ENCODE measurements at places on chromosomes 6 and 20.

DNA sequence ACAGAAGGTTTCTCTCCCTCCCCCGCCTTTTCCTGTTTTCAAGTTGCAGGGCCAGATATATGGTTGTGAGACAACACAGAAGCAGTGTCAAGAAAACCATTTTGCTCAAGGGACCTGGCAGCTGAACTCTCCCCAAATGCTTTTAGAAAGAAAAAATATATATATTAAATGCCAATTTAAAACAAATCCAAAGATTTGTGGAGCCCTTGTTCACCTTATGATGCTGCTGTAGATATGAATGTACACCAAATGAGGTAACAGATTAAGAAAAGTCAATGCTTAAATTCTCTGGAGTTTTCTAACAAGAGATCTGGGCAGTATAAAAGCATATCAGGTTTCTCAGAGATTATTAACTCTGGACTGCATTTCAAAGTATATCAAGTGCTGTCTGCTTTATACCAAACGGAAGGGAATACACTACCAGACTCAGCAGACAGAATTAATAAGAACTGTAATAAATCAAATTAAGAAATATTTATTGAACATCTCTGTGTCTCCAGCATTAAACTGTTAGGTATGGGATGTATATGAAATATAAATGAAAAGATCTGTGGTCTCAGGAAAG lies 357.5 kb downstream of the HDGFL1 start:
- no peak for DNase-seq

DNA sequence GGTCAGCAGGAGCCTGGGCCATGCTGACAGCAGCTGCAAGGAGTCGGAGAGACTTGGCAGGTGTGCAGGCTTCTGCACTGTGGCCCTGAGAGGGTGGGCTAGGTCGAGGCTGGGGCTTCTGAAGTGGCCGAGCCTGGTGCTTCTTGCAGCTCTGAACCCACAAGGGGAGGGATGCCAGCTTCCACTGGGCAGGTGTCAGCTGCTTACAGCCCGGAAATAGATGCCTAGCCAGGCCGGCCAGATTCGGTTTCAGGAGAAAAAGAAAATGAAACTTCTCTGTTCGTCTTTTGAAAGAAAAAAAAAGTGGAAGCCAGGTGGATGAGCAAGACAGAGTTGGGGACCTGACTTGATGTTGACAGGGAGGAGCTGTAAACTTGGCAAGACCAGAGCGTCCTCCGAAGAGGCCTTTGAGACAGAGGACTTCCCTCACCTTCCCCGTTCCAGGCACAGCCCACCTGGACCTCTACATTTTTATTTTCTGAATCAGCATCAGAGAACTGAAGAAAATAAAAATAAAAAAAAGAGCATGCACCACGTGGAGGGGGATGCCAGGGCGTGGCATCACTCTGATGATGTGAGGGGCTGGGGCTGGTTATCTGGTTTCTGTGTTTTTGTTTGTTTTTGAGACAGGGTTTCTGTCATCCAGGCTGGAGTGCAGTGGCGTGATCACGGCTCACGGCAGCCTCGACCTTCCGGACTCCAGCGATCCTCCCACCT lies at the start of gene ZBP1:
Gene ZBP1 (minus strand): TSS at position 153 of the 717 bp plus-strand sequence. CDS start 131 bp downstream, at position 22.
- DNase-seq = no peak

DNA sequence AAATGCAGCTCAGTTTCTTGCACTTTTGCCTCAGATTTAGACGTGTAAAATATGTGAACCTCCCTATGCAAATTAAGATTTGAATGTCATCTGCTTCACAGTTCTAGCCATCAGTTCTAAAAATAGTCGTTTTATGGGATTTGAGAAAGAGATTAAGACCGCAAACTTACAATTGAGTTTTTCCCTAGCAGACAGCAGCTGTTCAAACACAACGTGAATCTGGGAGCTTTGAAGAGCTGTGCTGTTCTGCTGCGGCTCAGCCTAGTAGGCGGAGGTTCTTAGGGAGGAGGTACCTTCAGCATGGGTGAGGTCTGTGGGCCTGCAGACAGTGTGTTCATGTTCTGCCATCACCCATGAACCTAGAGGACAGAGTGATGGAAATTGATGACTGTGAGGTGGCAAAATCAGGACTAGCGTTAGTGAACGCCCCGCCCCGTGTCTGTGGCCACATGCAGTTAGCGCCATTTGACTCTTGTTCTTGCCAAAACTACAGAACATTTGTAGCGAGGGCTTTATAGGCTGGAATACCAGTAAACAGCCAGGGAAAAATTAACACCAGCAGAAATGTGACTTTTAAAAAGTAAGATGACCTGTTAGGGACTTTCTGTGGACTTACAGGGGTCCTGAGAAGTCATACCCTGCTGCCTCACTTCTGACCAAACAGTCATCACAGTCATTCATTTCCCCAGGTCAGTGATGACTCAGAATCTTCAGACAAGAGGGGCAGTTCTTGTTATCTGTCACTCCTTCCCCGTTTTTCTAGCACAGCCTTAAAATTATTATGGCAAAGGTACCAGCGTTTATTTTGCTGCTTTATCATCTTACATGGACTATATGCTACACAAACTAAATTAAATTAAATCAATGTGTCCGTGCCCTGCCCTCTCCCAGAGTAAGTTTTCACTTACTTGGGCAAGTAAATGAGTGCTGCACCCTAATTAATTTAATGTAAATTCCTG lies 84.3 kb upstream of the TMEM181 start:
- no peak for DNase-seq

DNA sequence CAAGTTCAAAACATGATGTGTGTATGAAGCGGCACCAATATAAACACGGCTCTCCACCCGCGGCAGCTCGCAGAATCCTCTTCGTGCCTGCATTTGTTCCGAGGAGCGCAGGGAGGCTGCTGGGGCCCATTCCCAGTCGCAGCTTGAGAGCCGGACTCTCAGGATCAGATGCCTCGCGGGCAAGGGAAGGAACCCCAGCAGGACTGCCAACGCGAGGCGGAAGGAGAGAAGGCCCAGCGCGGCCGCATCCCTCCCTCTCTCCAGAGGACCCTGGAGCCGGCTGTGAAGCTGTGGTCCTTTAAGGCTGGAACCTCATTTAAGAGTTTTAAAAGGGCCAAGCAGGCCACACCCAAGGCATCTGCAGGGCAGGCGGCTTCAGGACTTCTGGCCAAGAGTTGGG lies 44.2 kb upstream of the ZBP1 start:
- DNase-seq = no peak

DNA sequence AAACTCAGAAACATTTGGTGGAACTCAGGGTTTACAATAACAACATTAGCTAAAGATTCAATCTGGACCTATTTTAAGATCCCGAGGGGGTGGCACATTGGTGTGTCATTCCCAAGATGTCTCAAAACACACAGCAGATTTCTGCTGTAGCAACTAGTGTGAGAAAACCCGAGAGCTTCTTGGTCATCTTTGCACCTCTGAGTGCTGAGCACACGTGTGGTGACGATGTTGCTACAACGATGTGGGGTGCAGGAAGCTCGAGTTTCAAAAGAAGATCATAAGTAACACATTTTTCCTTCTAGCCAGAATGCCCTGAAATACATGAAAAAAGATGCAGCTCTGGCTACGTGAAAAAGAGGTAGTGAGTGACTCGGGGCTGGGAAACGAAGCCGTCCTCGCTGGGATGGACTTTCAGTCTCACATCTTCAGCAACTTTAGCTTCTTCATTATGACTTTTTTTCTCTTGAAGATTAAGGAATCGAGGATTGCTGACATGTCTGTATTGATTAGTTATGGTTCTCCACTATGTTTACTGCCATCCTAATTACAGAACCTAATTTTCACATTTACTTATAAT lies 1.5 kb downstream of the RAMACL start:
- DNase-seq = no peak

DNA sequence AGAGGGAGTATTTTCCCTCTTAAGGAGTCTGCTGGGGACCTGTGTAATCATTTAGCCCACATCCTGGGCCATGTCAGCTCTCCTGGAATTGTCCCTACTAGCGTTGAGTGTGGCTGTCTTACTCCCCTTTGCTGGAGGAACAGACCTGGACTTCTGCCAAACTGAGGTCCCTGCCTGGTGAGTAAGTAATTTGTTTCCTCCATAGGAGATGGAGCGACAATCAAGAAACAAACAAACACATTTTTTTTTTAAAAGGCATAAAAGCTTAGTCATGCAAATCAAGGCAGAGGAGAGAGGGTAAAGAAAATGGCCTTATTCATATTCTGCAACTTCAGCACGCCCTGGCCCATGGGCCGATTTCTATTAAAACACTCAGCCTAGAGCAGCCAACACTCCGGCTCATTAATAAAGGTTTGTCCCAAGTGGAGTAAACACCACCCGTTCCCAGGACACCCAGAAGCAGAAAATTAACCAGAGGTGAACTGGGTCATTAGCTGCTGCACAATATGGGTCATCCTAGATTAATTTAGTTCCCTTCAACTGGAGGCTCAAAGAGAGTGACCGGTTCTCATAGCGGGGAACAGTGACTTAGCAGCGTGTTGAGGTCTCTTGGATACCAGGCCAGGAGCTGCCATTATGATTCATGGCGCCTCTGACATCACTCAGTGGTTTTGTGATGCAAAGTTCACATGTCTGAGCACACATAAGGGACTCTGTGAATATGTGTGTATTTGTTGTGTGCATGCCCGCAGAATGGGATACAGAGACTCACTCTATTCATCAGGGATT lies 165.0 kb upstream of the SULF2 start:
- DNase-seq = no peak

GRCh38 chr6:168279403-168279935 lies 40.1 kb downstream of the DACT2 start:
- no peak for DNase-seq

DNA sequence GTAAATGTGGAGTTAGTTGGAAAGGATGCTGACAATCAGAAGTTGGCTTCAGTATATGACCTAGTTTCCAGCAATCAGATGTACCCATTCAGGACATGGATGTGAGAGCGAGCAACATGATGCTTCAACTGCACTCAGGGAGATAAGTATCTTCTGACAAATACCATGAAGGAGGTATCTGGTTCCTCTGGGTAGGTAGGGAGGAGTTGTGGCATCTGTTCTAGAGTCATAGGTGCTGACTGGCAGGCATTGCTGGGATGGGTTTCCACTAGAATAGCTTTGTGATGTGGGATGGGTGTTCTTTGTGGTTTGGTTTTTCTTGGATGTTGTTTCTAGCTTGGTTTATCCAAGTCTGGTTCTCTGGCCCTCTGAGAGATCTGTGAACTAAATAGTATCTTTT lies 3.9 kb upstream of the REV3L start:
- no peak for DNase-seq

DNA sequence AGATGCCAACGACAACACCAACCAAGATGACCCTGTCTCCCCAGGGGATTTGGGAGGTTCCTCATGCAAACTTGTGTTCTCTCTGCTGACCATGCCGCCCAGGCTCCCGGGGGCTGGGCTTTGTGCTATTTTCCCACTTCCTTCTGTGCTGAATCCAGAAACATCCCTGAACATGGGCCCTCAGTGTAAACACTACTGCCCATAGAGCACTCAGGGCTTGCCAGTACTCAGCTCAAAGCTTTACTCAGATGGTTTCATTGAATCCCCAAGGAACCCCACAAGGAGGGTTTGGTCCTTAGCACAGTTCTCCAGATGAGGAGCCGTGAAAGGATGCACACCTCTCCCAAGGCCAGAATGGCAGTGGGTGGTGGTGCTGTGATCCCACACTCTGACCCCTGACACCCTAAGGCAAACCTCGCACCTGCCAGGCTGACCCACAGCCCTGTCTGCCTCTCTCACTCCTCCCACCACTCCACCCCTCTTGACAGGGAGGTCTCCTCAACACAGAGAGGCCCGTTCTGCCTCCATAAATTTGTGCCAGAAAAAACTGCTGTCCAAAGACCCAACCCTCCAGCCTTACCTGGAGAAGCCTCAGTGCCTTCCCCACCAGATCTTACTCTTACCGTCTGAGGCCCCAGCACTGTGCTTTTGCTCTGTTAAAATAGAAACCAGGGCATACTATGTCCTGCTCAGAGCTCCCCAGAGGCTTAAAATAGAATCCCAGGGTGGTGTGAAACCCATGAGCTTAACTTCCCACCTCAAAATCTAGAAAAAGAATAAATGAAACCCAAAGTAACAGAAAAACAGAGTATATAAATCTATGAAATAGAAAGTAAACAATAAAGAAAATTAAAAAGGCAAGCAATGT lies 283.0 kb upstream of the CDH4 start:
- no peak for DNase-seq

DNA sequence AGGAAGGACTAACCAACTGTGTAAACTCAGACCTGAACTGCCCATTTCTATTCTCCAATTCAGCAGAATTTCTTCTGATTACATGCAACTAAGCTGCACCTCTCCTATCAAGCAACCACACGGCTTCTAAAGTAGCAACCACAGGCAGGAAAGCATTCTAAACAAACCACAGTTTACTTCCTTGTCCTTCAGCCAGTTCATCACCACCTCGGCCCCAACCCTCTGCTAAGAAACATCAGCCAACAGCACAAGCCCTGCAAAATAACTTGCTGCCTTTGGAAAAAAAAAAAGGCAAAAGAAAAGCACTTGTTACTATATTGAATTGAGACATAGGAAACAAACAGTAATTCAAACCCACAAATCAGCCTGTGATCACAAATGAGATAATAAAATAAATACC lies 140.3 kb downstream of the NFATC2 start:
- no peak for DNase-seq

DNA sequence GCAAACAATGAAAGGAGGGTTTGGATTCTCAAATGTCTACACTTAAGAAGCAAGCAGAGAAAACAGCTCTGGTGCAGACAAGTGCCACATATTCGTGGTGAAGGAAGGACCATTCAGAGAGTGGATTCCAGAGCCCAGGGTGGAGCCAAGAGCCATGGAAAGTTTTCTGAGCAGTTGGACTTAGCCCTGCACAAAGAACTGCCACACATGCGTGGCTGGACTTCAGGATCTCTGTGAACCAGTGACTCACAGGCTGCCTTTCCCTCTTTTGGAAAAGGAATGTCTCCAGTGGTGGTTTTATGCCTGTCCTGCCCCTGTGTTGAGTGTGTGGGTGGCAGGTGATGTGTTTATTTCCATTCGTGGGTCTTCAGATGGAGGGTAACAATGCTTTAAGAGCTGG lies 489.5 kb downstream of the CDH26 start:
- no peak for DNase-seq

DNA sequence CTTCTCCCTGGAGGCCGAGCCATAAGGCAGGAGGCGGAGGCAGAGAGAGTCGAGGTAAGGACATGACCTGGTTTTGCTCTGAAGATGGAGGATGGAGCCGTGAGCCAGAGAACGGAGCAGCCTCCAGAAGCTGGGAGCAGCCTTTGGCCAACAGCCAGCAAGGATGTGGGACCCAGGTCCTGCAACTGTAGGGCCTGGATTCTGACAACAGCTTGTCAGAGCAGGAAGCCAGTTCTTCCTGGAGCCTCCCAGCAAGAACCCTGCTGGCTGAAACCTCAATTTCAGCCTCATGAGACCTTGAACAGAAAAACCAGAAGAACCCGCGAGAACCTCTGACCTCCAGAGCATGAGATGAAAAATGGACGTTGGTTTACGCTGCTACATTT lies 13.4 kb upstream of the MRGBP start:
- no peak for DNase-seq

GRCh38 chr20:58436868-58437645 lies 48.0 kb downstream of the VAPB start:
- no peak for DNase-seq

DNA sequence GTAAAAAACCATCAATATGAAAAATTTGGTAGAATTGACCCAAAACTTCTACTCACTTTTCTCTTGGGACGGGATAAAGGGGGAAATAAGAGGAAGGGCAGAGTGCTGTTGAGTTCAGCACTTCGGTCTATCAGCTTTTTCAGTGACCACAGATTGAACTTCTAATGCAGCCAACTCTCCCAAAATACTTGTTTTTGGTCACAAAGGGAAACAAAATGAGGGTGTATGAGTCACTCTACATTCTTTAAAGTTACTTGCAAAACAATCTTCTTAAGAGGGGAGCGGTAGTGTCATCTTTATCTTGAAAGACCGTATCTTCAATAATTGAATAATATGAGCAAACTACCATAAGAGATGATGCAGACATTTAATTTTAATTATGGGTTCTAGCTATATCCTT lies 661.3 kb downstream of the CD109 start:
- no peak for DNase-seq

All from fibroblast of the conjunctiva (primary cell).